ENCODE measurements at places on chromosomes 12 and 14.
A peak's percentile ranks its signal among the peaks of the same experiment; 100 is the strongest.

GRCh38 chr14:69606258-69607184 lies 4.9 kb upstream of the SUSD6 start:
- DNase-seq: no peak

GRCh38 chr14:72503696-72504368 lies 390.1 kb downstream of the DPF3 start:
- no peak for DNase-seq

- no peak for DNase-seq
Measured at GRCh38 chr12:22800332-22800731, 175.4 kb downstream of the ETNK1 start.

DNA sequence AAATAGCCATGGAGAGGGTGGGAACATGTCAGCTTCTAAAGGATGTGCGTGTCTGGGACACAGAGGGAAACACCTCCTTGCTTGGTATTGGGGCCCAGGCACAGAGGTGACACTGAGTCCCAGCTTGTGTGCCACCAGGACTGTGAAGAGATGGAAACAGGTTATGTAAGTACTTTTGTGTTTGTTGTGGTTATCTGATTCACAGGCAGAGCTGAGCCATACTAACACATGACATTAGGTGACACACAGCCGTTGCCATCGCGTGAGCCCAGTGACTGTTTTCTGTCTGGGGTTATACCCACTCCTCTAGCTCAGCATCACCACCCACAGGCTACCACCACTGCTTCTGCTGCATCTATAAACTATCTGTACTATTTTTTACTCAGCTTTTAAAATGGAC lies 12.1 kb upstream of the FLVCR2 start:
- peak; percentile 74 for DNase-seq

DNA sequence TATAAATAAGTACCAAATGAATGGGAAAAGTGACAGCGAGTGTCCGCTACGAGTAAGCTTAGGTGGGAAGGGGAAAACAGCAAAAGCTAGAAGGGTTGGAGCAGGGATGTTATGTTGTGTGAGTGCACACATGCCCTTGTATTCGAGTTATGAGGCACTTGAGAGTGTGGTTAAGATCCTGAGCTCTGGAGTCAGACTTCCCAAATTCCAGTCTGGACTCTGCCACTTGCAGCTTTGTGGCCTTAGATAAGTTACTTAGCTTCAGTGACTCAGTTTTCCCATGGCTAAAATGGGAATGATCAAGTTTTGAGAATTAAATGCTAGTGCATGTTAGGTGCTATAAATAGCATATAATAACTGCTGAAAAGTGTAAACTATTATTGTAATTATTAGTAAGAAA lies 44.9 kb downstream of the KTN1 start:
- no peak for DNase-seq

All from activated naive CD4-positive, alpha-beta T cell treated with anti-CD3 and anti-CD28 coated beads, Interleukin-2, amount 50 U/mL, for 72 hours (primary cell).